Fibroblast of skin of right quadriceps (primary cell): ENCODE measurements at places on chromosomes 13 and 19.

DNA sequence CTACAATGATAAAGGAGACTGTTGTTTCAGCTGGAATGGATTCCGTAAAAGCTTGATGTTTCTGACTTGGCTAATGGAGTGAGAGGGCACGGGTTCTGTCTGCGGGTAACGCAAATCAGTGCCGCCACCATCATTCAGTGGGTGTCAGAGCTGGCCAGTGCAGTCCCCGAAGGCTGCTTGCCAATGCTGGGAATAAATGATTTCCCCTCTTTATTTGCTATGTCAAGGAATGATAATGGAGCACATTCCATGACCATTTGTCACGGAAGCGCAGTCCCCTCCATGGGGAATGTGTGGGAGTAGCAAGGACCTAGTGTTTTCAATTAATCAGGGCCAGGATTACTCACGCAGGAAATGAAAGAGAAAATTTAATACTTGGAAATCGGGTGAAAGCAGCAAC, 899.3 kb downstream of the UQCRFS1 start:
- DNase-seq: peak; percentile 97

DNA sequence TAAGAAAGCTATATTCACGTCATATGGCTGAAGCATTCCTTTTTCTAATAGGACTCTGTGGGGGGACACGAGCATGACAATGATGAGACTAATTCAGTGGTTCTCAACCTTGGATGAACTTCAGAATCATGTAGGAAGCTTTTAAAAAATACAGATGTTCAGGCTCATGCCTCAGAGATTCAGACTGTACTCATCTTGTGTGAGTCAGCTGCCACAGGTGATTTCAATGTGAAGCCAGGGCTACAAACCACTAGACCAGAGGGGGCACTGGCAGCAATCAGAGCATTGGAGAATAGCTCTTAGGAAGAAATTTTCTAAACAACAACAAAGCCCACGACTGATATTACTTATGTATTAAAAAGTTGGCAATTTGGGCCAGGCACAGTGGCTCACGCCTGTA, 91.7 kb downstream of the SERP2 start:
- peak; percentile 34 for DNase-seq

- DNase-seq: no peak
Observed at GRCh38 chr13:41034881-41035280, 15.8 kb upstream of the ELF1 start.

- peak; percentile 48 for DNase-seq
Observed at GRCh38 chr13:106555631-106556328, 12.2 kb downstream of the ARGLU1 start.

DNA sequence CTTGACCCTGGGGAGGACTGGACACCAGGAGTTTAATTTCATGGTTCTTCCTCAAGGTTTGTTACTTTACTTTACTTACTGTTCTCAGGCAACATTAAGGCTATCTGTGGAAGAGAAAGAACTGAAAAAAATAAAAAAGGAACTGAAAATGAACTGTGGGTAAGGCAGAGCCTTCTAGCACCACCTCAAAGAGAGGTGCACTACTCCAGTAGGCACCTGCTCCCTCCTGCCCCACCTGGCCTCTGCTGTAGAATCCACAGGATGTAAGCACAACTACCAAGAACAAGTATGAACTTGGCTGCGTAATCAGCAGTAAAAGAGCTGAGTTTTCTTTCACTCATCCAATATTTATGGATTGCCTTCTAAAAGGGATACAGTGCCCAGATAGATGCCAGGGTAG, 12.2 kb downstream of the ZNF112 start:
- DNase-seq: no peak

DNA sequence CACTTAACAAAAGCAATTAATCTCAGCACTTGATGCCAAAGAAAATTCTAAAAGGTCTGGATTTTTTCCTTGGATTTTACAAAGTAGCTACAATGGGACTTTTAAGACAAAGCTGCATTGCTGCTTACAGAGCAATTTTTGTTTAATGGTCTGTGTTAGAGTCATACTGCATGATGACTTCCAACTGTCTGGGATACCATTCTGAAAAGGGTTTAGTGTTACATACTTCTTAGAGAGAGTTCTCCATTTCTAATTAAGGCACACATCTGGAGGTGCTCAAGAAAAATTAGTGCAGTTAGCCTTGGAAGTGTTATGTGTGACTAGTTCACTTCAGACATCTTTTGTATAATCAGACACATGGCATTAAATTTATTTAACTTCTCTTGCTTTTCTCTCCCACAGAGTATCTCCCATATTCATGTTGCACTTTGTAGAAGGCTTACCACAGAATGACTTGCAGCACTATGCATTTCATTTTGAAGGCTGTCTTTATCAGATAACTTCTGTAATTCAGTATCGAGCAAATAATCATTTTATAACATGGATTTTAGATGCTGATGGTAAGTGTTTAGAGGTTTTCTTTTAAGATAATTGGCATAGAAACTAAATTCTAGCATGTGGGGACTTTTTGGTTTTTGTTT, 35.1 kb downstream of the USPL1 start:
- peak; percentile 18 for DNase-seq

GRCh38 chr19:46915386-46915785, 54.6 kb downstream of the ARHGAP35 start:
- DNase-seq: no peak

DNA sequence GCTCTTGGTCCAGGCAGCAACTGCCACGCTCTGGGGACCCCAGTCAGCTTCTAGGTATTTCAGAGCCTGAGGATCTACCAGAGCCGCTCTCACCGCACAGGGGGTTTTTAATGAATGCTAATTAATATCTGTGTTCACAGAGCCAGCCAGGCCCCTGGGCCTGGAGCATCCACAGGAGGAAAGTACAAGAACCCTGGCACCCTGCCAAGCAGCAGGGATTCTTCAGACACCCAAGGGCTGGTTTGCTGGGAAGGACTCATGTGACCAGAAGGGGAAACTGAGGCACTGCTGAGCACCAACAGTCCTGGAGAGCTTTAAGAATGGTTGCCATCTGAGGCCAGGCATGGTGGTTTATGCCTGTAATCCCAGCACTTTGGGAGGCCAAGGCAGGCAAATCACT, 38.0 kb upstream of the ADGRE5 start:
- DNase-seq: no peak

GRCh38 chr13:21659087-21659486, 11.8 kb upstream of the FGF9 start:
- no peak for DNase-seq

- DNase-seq: no peak
Observed at GRCh38 chr13:30071969-30072817, 221.8 kb upstream of the UBL3 start.

- no peak for DNase-seq
Observed at GRCh38 chr19:41307954-41308449, 2.0 kb upstream of the CCDC97 start.

GRCh38 chr13:30341815-30342570, 34.6 kb upstream of the KATNAL1 start:
- peak; percentile 92 for DNase-seq

GRCh38 chr13:24176351-24177101, 16.0 kb downstream of the SPATA13 start:
- no peak for DNase-seq

DNA sequence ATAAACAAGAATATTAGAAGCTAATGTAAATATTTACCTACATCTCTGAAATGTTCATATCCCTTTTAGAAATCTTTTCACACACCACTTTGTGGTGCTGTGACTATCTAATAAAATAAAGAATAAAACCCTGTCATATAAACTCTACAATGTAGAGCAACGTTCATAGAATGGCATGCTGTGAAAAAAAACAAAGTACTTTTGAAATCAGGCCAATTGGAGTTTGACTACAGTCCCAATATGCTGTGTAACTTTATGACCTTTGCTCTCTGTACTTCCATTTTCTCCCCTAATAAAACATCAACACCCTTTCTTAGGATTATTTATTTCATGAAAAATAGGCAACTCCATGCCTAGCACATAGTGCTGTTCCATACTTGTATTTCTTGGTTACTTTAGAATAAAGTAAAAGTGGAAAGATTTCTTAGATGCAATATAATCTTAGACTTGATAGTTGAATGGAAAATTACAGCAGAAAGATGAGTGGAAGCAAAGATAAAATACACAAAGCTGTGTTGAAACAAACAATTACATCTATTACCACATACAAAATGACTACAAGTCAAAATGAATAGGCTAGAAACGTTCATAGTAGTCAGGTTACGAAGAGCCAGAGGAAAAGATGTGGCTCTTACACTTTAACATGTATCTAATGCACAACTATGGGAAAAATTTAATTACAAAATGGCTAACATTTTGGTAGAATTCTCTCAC, 613.2 kb upstream of the SLITRK5 start:
- DNase-seq: no peak

DNA sequence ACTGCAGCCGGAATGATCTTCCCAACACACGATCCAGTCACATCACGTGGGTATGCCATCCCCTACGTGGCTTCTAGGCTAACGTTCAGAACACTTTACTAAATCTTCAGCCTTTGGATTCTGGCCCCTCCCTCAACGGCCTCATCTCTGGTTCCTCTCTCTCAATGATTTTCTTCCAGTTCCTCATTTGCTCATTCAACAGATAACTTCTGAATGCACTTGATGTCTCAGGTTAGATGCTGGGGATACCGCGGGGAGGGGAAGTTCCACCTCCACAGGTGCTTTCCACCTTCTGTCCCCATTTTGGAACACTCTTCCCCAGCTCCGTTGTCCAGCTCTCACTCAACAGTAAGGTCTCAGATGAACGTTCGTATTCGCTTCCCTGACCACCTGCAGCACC, 66.1 kb downstream of the ATP7B start:
- no peak for DNase-seq

- no peak for DNase-seq
Observed at GRCh38 chr19:54905421-54905802, 536 bp upstream of the NCR1 start.

DNA sequence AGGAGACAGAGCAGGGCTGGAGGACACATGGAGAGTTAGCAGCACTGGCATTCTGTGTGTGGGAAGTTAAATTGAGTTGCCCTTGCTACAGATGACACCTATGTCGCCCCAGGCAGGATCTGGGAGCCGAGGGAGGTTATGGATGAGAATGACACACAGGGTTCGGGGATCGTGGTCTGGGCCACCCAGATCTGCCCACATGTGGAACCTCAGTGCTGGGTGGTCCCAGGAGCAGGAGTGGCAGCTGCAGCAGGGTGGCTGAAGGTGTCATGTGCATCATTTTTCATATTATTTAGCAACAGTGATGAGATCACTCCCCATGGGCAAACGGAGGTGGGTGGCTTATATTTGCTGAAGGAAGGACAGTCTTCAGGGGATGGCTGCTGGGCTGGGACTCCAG, 3.2 kb downstream of the IL17D start:
- DNase-seq: no peak

DNA sequence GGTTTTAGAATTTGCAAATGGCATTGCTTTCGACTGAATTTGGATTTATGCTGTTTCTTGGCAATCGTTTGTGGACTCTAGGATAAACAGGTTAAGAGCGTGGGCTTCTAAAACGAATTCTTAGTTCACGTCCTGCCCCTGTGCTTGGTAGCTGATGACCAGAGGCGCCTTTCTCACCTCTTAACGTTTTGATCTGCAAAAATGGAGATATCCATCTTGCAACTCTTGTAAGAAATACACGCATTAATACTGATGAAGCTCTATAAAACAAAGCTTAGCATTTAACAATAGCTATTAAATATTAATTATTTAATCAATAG, 580 bp upstream of the KATNAL1 start:
- DNase-seq: no peak

GRCh38 chr13:24119626-24120508, 40.7 kb upstream of the SPATA13 start:
- no peak for DNase-seq

- DNase-seq: peak; percentile 88
Observed at GRCh38 chr13:47114030-47114429, 217.2 kb upstream of the HTR2A start.

DNA sequence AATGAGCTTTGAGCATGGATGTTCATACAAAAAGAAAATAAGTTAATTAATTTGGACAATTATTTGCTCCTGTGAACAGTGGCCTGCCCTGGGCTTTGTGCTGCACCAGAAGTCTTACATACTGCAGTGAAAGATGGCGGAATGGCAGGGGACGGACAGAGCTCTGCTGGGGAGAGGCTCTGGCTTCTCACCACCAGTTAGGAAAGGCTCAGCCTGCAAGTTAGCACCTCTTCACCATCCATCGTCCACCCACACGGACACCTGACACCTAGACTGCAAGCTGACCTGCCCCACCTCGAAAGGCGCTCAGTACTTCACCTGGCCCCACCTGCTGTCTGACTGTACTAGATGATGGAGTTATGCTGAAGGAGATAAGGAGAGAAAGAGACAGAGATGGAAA, 203.9 kb upstream of the IRS2 start:
- no peak for DNase-seq

DNA sequence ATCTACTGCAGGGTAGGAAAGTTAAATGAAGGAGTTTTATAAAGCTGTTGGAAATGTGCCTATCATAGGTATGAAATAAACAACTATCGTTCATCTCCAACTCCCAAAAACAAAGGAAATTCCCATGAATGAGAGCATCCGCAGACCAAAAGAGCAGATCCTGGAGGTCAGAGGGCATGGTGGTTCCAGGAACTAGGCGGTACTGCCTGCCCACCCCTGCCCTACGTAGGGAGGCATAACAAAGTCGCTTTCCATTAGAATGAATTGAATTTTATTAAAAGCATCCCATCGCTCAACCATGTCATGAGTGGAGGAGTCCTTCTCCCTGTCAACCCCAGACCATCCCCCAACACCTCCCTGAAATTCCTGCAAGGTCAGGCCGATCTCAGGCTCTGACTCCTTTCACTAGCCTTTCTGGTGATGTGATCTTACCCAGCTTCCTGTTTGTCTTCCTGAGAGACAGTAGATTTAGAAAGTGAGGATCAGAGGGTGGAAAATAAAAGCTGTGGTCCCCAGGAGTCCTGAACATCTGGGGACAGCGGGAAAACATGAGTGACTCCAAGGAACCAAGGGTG, at the start of gene CLEC4M:
Gene CLEC4M (plus strand): TSS at position 525 of the 575 bp plus-strand sequence. CDS start 24 bp downstream, at position 549.
- no peak for DNase-seq
